ENCODE measurements at places on chromosomes 13 and 19.

GRCh38 chr13:74131227-74131626 lies 3.0 kb downstream of the KLF12 start:
- DNase-seq: no peak

GRCh38 chr19:42487032-42487797 lies 41.1 kb downstream of the CEACAM1 start:
- no peak for DNase-seq

DNA sequence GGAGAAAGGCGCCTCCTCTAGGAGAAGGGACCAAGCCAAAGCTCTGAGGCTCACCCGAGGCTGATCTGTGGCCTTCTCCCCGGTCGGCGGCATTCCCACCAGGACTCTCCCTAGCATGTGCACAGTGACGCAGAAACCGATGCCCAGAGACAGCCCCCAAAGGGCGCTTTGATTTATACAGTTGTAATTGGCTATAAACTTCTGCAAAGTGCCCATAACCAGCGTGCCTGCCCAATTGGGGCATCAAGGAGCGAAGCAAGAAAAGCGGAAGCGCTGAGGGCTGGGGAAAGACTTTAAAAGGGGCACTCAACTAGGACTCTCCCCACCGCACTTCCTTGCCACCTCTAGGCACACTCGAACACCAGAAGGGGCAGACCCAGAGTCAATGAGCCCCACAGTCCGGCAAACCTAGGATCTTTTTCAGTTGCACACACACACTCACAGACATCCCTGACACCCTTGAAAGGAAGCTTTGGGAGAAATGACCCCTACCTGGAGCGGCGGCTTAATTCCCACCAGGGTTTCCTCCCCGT lies 1.8 kb downstream of the CDX2 start:
- peak; percentile 72 for DNase-seq

- DNase-seq: no peak
Measured at GRCh38 chr19:15241259-15241910, 9.1 kb upstream of the EPHX3 start.

GRCh38 chr19:2732157-2732725 lies 7.6 kb downstream of the SLC39A3 start:
- DNase-seq: peak; percentile 0

- DNase-seq: no peak
Measured at GRCh38 chr13:100245104-100245503, 156.2 kb downstream of the PCCA start.

GRCh38 chr13:88288326-88288725 lies 617.2 kb downstream of the SLITRK5 start:
- DNase-seq: no peak

DNA sequence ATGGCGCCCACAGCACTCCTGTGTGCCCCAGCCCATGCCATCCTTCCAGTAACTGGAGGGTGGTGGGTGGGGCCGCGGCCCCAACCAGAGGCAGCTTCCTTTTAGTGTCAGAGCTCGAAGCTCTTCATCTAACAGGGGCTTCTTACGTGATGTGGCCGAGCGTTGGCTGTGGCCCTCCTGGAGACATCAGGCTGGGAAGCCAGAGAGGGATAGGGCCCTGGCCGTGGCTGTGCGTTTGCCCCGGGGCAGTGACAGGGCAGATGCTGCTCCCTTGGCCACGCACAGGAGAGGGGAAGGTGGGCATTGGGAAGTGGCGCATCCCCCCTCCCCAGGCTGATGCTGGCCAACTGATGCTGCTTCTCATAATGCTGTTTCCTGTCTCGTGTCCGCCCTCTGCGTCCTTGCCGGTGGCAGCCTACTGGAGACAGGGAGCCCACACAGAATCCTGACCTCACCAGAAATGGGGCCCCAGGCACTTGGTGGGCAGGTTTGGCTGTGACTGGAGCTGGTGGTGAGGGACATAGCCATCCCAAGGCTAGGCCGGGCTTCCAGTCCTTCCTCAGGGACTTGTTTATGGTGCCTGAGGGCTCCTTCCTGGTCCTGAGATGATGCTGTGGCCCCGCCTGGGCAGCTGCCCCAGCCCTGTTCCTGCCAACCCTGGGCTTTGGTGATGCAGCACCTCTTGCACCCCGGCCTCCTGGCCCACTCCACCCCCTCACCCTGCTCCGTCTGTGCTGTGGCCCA lies 34.3 kb downstream of the ATP4B start:
- no peak for DNase-seq

DNA sequence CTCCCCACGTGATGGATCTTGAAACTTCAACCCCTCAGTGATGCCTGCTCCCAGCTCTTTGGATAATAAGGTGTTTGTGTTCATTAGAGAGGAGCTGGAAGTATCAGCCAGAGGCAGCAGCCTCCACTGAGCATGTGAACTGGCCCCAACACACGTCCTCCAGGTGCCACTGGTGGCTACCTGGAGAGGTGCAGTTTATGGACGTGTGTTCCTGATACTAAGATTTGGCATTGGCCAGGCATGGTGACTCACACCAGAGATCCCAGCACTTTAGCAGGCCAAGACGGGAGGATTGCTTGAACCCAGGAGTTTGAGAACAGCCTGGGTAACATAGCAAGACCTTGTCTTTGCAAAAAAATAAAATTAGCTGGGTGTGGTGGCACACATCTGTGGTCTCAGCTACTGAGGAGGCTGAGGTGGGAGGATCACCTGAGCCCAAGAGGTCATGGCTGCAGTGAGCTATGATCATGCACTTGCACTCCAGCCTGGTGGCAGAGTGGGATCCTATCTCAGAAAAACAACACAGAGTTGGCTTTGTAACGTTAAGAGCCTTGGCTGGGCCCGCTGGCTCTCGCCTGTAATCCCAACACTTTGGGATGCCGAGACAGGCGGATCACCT lies 34.4 kb downstream of the SLC25A42 start:
- DNase-seq: no peak

- no peak for DNase-seq
Measured at GRCh38 chr19:45981350-45981749, 7.7 kb upstream of the NOVA2 start.

- no peak for DNase-seq
Measured at GRCh38 chr13:25116044-25116443, 20.1 kb downstream of the PABPC3 start.

- DNase-seq: peak; percentile 45
Measured at GRCh38 chr13:31204592-31204991, 4.8 kb downstream of the B3GLCT start.

GRCh38 chr13:110227416-110227815 lies 79.5 kb downstream of the COL4A1 start:
- no peak for DNase-seq

GRCh38 chr13:23509781-23510543 lies 60.2 kb upstream of the TNFRSF19 start:
- DNase-seq: no peak

- no peak for DNase-seq
Measured at GRCh38 chr13:93774506-93774905, 547.9 kb downstream of the GPC6 start.

GRCh38 chr19:40805258-40805868 lies 6.4 kb downstream of the EGLN2 start:
- DNase-seq: no peak

DNA sequence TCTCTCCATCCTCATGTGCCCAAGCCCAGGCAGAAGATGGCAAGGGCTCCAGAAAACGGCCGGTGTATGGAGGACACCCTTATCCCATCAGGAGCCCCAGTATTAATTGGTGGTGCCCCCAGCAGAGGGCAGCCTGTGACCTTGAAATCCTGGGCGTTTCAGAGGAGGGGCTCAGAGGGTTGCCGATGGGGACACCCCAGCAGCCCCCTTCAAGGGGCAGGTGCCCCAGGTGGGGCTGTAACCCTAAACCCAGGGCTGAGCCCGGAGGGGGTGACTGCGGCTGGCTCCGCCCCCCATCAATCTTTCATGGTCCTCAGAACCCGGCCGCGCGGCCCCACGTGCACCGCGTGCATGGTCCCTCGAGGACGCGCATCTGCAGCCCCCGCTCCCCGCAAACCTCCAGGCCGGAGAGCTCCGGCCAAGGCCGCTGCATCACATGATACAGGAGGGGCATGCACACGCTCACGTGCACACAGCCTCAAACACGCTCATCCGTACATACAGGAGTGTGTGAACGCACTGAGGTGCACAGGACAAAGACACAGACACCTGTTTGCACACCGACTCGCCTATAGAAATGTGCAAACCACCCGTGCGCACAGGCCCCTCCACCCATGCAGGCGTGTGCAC lies 949 bp downstream of the RAB3A start:
- peak; percentile 48 for DNase-seq

DNA sequence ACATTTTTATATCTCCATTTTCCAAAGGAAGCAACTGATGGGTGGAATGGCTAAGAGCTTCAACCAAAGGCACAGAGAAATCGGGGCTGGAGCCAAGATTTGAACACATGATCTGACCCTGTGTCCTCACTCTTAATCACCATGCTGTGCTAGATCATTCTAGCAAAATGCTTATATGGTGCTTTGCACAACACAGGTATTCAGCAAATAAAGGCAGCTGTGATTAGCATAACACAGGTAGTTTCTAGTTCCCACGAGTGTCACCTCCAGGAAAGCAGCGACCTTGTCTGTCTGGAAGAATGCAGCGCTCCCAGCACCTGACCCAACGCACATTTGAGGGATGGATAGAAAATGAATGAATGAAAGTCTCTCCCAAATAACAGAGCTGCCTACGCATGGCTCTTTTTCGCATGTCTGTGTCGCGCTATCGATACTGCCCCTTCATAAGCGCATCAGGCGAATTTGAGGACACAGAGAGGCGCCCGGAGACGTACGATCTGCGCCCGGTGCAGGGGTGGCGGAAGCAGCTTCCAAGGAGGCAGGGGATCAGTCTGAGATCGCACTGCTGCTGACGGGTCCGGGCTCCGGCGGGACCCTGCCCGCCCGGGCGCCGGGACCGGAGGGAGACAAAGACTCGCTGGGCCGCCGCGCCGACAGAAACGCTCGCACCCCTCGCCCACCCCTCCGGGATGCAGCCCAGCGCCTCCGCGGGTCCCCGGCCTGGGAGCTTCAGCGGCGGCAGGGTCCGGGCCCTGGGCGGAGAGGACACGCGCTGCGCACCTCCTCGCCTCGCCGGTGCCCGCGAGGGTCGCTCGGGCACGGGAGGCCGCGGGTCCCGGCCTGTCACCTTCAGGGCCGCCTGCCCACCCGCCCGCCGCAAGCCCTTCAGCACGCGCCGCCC lies 609 bp downstream of the EPS15L1 start:
- peak; percentile 60 for DNase-seq

DNA sequence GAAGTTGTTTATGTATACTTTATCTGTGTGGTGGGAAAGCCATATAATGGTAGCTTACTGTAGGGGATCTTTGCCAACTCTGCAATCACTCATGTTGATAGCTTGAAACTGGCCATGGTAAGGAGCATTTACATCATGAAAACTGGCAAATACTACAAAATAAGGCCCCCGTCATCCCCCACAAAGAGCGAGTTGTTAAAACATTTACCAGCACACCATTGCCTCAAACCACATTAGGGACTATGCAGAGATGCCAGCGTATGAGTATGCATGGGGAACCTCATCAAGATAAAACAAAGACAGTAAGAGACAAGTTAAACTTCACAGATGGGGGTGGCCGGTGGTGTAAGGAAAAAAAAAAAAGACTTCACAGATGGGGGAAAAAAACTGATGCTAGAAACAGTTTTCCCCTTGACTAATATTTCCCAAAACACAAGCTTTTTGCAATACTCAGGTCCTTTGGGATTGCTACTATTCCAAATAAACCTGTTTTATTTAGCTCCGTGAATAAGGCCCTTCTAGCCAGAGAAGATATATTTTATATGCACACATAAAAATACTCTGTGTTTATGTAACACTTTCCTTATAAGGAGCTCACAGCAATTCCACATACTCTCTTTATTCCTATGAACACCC lies 70.6 kb upstream of the SERP2 start:
- DNase-seq: no peak

DNA sequence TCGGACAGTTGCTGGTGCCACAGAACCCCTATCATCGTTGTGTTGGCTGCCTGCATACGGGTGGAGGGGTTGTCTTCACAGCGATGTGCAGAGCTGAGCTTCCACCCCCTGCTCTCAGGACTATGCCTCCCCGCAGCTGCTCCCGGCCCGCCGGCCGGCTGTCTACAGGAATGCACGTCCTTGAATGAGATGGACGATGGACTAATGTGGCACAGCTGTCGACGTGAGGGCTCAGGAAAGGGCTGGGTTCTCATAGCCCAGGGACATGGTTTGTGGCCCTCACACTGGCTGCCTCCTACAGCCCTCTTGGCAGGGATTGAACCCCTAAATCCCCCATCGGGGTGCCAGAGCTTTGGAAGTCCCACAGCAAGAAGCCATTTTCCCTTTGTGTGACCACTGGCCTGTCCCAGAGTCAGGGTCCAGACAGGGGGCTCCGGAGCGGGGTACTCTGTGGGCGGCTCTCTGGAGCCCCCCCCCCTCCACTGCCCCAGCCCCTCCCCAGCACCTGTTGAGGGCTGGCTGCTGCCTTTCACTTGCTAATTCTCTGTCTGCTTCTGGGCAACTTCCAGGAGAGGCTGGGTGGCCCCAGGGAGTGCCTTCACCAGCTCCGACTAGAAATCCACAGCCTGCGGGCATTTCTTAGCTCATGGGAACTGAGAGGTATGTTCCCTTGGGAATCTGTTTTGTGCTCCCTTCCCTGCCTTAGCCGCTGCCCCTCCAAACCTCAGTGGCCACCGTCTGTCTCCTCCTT lies 40.2 kb downstream of the TSSK6 start:
- no peak for DNase-seq

- DNase-seq: no peak
Measured at GRCh38 chr13:63595811-63596210, 2180.2 kb upstream of the PCDH20 start.

DNA sequence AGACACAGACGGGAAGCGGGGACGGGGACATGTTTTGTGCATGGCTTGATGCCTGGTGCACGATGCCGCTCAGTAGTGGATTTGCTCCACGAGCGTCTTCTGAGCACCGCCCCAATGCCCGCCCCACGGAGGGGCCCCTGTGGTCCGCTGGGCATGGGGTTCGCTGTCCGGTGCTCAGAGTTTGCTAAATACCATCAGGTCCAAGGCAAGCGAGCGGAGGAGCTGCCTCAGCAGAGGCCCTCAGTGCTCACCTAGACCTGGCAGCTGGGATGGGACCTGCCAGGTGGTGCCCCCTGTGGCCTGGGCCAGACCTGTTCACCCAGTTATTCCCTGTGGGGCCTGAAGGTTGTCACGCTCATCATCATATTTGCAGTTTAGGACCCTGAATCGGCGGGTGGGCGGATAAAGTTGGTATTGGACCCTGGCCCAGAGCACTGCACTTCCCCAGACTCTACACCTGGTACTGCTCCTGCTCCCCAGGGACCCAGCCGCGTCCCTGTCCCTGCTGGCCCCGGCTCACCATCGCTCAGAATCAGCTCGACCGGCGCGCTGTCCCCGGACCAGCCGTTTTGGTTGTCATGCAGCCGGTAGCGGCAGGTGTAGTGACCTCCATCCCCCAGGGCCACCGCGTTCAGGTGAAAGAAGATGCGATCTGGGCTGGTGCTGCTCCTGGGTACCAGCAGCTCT lies 2.3 kb downstream of the A1BG start:
- DNase-seq: no peak

- no peak for DNase-seq
Measured at GRCh38 chr13:78398743-78399410, 204.5 kb downstream of the POU4F1 start.

DNA sequence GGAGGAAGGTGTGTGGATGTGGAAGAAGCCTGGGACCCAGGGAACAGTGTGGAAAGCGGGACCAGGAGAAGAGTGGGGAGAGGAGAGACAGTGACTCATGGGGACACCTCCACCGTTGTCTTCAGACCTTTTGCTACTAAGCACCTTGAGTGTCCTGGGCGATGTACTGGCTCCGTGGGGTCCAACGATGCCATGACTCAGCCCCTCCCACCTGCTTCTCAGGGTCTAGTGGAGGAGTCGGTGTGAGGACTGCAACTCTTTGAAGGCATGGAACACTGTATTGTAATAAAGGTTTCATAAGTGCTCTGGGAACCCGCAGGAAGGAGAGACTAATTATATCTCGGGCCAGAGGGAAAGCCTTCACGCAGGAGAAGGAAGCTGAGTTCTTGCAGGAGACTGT lies 166.9 kb upstream of the KL start:
- no peak for DNase-seq

Data from NB4 (cell line).